ENCODE measurements at places on chromosomes 11 and 22.
A peak's percentile ranks its signal among the peaks of the same experiment; 100 is the strongest.

DNA sequence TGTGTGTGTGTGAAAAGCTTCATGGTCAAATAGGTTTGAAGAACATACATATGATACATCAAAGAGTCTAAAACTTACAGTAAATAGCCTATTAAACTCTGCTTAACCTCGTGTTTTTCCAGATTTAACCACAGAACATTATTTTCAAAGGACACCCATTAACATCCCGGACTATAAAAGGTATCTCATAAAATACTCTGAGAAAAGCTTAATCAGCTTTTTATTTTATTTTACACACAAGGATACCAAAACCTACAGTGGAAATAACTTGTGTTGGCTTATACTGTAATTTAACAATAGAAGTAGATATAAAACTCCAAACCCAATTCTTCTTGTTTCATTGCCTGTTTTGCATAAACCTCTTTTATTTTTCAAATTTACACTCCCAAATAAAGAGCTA, 49.8 kb upstream of the CHRNA10 start:
- DNase-seq, result no peak

- no peak for DNase-seq
Observed at GRCh38 chr11:35377262-35377661, 42.1 kb downstream of the SLC1A2 start.

DNA sequence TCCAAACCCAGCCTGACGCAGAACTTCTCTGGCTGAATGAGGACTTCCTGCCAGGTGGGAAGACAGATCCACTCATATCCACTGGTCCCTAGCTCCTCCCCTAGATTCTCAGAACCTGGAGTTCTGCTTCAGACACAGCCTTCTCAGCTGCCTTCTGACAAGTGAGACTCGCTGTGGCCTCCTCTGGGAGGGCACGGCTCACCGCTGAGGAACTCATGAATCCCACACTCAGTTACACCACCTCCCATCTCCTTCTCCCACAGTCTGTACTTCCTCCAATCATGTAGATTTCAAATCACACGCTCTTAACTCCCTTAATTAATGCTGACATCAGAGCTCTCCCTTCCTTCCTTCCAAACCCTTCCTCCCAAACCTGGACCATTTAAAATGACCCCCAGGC, 86.4 kb upstream of the TMEM45B start:
- no peak for DNase-seq

- DNase-seq, result no peak
Observed at GRCh38 chr11:28132548-28132947, 24.4 kb downstream of the METTL15 start.

- peak; percentile 90 for DNase-seq
Observed at GRCh38 chr11:17730608-17731462, 3.7 kb upstream of the KCNC1 start.

DNA sequence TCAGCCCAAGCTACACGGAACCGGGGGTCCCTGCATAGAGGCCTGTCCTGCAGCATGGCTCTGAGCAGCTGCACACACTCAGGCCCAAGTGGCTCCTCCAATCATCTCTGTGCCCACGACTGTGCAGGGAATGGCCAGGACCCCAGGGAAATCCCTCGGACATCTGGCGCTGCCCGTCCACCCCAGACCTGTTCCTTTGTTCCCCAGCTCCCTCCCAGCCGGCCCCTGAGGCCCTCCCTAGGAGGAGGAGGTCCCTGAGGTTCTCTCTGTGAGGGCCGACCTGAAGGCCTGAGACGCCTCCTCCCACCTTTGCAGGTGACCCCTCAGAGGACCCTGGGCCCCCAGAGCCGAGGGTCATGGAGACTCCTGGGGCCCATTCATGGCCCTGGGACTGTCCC, 1.1 kb downstream of the MLC1 start:
- DNase-seq, result no peak

GRCh38 chr11:17159441-17159840, 48.3 kb downstream of the PIK3C2A start:
- DNase-seq, result no peak

GRCh38 chr11:72295471-72295870, 51.5 kb upstream of the PHOX2A start:
- no peak for DNase-seq

GRCh38 chr11:32643526-32643925, 59.9 kb downstream of the EIF3M start:
- DNase-seq, result no peak

DNA sequence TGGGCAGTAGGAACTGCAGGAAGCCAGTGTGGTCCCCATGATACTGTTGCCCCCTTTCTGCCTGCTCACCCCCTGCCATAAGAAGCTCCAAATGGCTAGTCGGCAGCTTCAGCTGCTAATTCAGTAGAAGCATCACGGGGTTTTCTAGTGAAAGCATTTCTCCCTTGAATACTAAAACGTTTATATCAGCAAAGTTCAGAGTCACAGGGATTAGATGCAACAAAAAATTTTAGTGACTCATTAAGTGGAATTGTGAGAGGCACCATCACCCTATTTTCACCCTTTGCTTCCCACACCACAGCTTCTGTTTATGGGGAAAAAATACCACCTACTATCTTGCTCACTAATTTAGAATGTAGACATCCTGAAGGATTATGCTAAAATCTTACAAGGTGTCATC, 25.2 kb downstream of the RAB39A start:
- DNase-seq, result no peak

DNA sequence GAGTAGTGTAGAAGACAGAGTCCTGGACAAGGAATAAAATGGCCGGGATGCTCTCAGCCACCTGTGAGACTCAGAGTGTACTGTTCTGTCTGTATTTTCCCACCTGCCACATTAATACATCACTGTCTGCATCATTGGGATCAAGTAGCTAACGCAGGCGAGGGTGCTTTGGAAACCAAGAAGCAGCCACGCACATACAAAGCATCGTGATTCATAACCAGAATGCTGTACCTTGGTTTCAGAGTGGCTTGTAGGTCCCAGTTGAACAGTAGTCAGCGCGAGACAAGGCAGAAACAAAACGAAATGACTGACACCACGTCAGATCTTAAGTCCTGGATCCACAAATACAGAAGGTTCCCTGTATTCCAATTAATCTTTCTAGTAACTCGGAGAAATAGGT, 198.3 kb downstream of the GRIK4 start:
- no peak for DNase-seq

GRCh38 chr11:2136209-2136951, 2.8 kb downstream of the IGF2 start:
- peak; percentile 64 for DNase-seq

DNA sequence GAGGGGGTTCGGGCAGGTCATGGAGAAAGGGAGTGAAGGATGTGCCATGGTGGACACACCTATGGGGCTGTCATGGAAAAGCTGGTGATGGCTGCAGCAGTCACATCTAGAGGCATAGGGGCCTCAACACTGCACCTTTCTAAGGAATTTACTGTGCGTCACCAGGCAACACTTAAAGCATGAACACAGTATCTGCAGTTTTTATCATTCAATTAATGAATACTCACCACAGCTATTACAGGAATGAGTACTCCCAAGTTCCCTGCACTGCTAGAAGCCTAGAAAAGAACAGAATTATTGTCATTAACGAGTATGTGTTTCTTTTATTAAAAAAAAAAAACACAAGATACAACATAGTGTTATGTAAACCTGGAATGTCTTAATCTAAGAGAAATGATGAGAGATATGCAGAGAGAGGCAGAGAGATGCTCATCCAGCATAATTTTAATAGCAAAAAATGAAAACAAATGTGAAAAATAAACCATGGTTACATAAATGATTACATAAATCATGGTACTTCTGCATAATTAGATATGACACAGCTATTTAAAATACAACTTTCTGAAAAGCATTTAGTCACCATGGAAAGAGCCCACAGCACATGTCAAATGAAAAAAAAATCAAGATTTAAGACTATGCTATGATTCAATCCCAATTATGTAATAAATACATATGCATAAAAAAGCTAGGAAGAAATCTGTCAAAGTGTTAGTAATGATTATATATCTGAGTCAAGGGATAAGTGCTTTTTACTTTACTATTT, 19.2 kb downstream of the SERPIND1 start:
- DNase-seq, result no peak

- DNase-seq, result peak; percentile 37
Observed at GRCh38 chr11:35083431-35084238, 55.3 kb upstream of the CD44 start.

DNA sequence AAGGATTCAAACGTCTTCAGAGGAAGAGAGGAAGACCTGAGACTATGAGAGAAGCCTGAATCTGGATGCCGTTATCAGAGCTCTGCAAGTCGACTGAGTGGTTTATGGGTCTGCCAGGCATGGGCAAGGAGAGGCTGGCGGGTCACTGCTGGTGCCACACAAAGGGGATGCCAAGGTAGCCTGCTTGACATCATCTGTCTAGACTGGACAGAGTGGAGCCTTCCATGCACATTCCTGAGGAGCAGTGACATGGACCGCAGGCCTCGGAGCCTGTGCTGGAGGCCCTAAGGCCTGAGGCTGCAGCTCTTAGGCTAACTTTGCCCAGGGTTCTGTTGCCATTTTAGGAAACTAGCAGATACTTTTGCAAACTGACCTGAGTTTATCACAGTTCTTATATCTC, 127.4 kb downstream of the WT1 start:
- DNase-seq, result no peak

DNA sequence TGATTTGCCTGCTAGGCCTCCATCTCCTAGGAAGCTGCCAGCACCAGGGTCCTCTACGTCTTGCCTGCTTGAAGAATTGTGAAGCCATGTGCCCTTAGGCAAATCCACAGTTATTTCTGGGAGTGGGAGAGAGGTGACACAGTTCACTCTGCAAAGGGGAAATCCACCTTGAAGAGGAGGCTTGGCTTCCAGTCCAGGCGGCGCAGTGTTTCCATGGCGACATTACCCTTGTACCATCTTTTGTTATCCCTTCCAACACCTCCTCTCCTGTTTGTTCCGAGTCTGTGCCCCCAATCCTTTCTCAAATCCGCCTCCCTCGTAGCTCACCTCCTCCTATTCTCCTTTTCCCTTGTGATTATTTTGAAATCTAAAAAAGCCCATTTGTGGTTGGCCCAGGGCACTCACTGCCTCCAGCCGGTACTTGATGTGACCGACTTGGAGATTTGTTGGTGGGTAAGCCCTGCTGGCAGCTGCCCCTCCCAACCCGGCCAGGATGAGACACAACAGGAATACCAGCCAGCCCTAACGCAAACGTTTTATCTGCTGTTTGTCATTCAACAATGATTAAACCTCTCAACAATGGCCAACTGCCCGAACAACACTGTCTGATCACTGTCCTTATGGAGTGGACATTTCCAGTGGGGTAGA, 18.4 kb downstream of the SYT13 start:
- no peak for DNase-seq

- DNase-seq, result no peak
Observed at GRCh38 chr11:78920329-78920728, 345.7 kb upstream of the NARS2 start.

- no peak for DNase-seq
Observed at GRCh38 chr22:32824531-32825312, 23.2 kb downstream of the TIMP3 start.

DNA sequence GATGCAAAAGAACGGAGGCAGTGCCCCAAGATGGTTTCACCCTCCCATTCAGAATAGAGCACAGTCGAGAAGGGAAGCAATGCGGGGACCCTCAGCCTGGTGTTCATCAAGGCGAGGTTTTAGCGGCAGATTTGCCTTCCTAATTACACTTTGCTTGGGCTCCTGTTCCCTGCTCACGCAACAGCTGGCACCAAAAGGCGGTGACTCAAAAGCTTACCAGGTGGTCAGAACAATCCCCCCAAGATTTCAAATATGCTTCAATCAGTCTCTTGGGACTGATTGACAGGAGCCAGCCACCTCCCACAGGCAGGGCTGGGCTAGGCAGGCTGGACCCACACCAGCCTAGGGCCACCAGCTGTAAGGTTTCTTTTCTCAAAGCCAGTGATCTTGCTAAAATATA, 14.2 kb downstream of the IGSF9B start:
- no peak for DNase-seq

DNA sequence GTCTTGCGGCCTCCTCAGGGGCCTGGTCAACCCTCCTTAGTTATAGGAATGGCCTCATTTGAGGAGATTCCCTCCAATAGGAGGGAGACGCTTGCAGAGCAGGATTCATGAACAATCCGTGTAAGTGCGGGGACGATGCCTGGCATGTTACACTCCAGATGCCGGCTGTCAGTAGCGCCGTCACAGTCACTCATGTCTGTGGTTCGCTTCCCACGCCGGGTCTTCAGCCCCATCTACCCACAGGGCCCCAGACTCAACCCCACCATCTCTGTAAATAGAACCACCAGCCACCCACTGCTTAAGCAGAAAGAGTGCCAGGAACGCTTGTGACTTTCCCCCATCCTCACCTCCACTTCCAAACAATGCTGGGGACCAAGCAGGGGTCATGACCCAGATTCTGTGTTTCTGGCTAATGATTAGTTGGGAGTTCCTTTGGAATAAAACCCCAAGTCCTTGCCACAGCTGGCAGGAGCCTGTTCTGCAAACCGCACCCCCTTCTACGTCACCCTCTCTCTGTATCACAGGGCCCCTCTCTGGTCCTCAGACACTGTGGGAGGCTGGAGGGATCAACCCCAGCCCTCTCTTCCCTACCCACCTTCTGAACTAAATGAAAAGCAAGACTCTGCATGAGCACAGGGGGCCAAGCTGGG, 38.8 kb upstream of the TOLLIP start:
- no peak for DNase-seq

DNA sequence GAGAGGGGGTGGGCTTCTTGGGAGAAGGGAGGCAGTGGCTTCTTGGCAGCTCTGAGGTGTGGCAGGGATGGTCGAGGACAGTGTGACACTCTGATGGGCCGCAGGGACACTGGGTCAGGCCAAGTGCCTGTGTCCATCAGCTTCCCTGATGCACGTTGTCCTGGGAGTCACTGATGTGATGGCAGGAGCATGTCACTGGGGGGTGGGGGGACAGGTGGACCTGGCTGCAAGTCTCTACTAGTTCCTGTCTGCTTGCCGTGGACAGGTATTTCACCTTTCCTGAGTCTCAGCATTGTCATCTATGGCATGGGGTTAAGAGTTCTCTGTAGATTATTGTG, 592.9 kb downstream of the TBC1D22A start:
- no peak for DNase-seq

DNA sequence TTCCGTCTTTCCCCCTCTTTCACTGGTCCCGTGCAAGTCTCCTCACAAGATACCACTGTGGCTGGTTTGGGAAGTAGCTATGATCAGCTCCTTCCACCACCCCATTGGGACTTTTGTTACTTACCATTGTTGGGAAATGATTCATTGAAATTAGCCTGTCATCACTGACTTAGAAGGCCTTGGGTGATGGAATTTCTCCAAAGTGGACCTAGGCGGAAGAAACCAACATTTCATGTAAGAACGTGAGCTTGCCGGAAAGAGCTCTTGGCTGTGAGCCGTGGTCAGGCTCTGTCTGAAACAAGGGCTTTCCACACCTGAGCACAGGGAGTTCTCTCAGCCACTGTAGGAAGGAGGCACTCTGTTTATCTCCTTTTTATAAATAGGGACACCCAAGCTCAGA, 23.5 kb upstream of the CRYBB3 start:
- DNase-seq, result no peak

GRCh38 chr11:123751781-123752180, 2.5 kb downstream of the OR6X1 start:
- DNase-seq, result no peak

DNA sequence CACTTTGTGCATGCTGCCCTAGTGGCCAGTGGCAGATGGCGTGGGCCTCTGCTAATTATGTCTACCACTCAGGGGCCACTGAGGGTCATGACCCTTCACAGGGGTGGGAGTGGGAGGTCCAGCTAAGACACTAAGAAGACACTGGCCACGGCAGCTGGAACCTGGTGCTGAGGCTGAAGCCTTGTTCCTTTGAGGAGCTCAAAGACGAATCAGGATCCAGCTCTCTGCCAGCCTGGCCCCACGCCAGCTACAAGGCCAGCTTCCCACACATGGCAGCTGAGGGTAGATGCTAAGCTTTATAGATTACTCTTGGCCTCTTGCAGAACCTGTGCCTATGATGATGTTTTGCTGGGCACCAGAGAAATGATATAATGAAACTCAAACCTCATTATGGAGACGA, 226.3 kb downstream of the DSCAML1 start:
- DNase-seq, result no peak

Data from GM23338 (cell line).